ENCODE measurements at places on chromosomes 1 and 21.

DNA sequence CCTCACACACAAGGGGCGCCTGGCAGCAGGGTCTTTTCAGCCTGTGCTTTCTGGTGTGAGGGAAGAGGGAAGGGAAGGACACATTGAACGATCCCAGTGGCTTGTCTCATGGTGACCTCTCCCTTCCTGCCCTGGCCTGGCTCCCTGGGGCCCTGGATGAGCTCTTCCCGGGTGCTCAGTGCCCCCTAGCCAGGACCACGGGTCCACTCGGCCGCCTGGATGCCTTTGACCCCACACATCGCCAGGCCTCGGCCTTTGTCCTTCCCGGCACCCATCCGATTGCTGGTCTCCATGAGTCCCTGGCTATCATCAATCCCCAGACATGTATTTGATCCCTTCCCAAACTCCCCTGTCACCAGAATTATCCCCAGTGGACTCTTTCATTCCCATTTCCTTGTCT is 6.0 kb upstream of the TFF3 start:
- DNase-seq, result no peak

- no peak for DNase-seq
Measured at GRCh38 chr1:47725000-47725473, 272.1 kb downstream of the TRABD2B start.

- DNase-seq, result no peak
Measured at GRCh38 chr1:19153169-19153568, 56.9 kb downstream of the UBR4 start.

GRCh38 chr1:54109129-54110090 is 43.4 kb downstream of the CDCP2 start:
- no peak for DNase-seq

DNA sequence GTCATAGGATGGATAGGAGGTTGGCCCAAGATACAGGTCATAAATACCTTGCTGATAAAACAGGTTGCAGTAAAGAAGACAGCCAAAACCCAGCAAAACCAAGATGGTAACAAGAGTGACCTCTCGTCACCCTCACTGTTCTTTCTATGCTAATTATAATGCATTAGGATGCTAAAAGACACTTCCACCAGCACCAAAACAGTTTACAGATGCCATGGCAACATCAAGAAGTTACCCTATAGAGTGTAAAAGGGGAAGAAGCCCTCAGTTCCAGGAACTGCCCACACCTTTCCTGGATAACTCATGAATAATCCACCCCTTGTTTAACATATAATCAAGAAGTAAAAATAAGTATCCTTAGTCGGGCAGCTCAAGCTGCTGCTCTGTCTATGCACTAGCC is 671.9 kb downstream of the PTPRC start:
- DNase-seq, result no peak

GRCh38 chr1:192550922-192551534 is 24.5 kb upstream of the RGS1 start:
- DNase-seq, result no peak

GRCh38 chr1:215635827-215636226 is 68.7 kb downstream of the KCTD3 start:
- no peak for DNase-seq

DNA sequence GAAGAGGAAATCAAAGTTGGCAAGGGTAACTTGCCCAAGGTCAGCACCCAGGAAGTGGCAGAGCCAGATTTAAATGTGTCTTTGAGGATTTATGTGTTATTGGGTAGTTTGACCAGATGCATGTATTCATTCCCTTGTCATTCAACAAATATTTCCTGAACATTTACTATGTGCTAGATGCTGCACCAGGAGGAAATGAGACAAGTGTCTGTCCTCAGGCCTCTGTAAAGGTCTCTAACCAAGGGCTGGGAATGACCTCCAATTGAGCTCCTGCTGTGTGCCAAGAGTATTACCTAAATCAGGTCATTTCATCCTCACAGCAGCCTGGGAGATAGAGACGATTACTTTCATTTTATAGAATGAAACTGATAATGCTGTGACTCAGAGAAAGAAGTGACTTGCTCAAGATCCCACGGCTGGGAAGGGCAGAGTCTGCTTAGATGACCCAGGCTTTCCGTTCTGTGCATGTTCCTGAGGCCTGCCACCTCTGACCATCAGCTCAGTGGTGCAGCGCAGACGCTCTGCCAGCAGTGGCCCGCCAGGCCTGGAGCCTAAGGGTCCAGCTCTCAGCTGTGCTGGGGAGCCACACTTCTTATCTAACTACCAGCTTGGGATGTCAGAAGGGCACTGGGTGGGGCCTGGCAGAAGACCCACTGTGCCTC is 3.5 kb upstream of the TTC22 start:
- no peak for DNase-seq

- no peak for DNase-seq
Measured at GRCh38 chr1:40732756-40733301, 41.3 kb downstream of the NFYC start.

GRCh38 chr1:228740543-228741317 is 5.5 kb downstream of the RHOU start:
- no peak for DNase-seq

DNA sequence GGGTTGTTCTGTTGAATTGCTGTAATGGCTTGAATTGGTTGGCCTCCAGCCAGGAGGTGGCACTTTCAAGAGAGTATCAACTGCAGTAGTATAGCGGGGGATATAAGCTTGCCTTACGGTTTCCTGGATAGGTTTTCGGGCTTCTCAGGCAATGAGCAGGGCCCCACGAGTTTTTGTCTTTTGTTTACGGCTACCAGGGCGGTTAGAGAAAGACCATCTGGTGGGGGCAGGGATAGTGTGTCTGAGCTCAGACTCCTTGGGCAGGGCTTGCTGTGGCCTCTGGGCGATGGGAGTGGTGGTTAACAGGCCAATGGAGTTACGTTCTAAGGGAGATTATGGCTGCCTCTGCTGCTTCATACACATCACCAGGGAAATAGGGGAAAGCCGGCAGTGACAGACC is 62.8 kb downstream of the DTL start:
- no peak for DNase-seq

DNA sequence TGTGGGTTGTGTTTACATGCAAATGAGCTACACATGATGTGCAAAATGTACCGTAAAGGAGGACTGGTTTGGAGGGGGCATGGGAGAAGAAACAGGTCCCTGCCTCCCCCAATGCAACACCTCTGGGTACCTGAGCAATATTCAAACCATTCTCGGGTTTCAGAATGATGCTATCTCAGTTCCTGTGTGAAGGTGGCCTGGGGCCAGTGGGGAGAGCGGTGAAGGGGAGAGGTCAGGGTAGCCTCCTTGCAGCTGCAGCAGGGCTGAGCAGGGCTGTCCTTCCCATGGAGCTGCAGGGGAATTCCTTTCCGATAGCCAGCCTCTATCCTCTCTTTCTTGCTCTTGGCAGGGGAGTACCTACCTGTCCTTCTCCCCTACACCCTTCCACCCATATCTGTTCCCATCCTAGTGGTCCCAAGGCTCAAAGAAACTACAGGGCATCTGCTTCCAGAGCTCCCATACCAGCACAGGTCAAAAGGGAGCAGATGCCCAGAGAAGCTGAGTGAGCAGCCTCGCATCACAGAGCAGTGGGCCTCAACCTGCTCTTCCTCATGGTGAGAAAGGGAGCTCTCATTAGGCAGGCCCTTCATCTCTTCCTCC is 11.9 kb downstream of the MEF2D start:
- no peak for DNase-seq

DNA sequence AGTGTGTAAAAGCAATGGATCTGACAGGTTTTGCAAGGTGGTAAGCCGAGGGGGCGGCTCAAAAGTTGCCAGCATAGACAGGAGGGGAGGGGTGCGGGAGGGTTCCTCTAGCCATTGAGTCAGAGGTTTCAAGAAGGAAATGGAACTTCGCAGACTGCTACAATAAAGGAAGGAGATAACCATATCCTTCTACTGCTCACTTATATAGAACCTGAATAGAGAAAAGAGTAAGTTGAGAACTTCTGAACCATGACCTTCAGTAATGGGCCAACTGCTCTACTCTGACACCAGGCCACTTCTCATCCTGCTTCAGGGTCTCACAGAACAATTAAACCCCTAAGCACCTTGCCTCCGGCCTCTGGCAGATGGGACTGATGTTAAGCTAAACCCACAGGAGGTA is 26.3 kb upstream of the BCAR3 start:
- no peak for DNase-seq
